BE2C (cell line): ENCODE measurements at places on chromosomes 7 and 10.
A peak's percentile ranks its signal among the peaks of the same experiment; 100 is the strongest.

GRCh38 chr7:525740-526139 is 6.1 kb upstream of the PDGFA start:
- DNase-seq, result no peak

GRCh38 chr7:148719753-148720152 is 21.1 kb downstream of the CUL1 start:
- DNase-seq, result no peak

- DNase-seq, result no peak
These were observed 40.0 kb upstream of the AGBL3 start for GRCh38 chr7:134946260-134946659.

- peak; percentile 41 for DNase-seq
These were observed 16.9 kb downstream of the SVIL start for GRCh38 chr10:29617880-29618340.

DNA sequence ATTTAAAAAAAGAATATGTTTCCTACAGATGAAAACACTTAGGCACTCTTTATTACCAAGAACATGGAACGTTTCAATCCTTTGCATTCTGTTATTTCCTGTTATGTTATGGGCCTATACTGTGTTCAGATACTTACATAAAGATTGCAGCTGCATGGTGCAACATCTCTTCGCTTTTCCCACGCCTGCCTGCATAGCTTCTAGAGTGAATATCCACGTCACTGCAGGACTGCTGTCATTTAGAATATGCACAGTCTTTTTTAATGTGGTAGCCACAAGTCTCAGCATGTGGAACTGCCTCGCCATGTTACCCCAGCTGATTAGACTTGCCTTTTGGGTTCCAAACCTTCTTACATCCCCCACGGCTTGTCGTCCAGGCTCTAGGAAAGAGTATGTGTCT is 69.6 kb upstream of the GATA3 start:
- DNase-seq, result no peak

GRCh38 chr7:12851841-12852240 is 164.4 kb downstream of the ARL4A start:
- no peak for DNase-seq

GRCh38 chr10:97882142-97883091 is 32.8 kb downstream of the GOLGA7B start:
- DNase-seq, result no peak

GRCh38 chr10:44589181-44589943 is 204.5 kb upstream of the CXCL12 start:
- DNase-seq, result no peak

DNA sequence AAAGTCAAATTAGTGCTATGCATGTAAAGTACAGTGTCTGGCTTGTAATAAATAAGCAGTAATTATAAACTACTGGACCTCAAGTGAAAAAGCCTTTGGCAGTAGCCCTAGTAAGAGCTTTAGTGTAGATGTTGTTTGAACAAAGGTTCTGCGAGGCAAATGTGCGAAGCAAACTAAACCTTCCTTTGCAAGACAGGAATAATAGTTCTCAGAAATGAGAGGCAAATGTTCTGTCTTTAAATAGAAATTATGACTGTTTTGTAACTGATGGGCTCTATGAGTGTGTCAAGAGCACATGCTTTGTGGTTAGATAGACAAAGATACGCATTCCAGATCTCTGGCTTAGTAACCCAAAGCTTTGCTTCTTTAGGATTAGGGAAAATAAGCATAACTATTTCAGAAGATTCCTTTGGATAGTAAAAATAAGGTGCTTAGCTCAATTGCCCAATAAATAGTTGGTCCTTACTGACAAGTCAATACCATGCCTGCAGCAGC is 169.2 kb upstream of the CDC14C start:
- no peak for DNase-seq

GRCh38 chr7:9945857-9946256 is 1027.8 kb upstream of the PHF14 start:
- no peak for DNase-seq

DNA sequence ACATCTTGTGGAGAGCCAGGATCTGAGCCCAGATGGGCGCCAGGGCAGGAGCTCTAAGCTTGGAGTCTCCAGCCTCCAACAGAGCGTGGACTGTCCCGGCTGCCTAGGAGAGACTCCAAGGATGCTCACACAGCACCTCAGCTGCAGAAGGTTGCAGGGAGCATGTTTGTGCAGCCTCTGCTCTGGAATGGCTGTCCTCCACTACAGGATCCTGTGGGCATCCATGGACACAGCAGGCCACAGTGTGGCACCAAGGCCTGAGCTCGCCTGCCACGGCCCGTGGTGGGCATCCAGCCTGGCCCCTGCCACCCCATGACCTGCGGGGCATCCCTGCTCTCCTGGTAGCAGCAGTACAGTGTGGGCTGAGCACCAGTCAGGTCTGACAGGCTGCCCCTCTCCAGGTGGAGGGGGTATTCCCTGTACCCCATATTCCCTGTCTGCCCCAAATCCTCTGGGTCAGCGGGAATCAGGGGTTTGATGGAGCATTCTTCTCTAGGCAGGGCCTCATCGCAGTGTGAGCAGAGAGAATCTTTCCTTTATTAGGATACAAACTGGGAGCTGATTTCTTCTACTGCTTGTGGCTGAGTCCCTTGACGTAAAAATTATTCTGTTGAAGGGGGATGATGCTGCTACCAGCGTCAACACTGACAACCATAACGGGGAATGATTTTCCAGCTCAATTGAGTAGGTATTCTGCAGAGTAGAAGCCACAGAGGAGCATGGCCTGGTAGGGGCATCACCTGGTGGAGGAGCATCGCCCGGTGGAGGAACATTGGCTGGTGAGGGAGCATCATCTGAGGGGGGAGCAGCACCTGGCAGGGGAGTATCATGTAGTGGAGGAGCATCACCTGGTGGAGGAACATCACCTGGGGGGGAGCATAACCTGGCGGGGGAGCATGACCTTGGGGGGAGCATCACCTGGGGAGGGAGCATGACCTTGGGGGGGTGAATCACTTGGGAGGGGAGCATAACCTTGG is 60.6 kb downstream of the GLRX3 start:
- no peak for DNase-seq

DNA sequence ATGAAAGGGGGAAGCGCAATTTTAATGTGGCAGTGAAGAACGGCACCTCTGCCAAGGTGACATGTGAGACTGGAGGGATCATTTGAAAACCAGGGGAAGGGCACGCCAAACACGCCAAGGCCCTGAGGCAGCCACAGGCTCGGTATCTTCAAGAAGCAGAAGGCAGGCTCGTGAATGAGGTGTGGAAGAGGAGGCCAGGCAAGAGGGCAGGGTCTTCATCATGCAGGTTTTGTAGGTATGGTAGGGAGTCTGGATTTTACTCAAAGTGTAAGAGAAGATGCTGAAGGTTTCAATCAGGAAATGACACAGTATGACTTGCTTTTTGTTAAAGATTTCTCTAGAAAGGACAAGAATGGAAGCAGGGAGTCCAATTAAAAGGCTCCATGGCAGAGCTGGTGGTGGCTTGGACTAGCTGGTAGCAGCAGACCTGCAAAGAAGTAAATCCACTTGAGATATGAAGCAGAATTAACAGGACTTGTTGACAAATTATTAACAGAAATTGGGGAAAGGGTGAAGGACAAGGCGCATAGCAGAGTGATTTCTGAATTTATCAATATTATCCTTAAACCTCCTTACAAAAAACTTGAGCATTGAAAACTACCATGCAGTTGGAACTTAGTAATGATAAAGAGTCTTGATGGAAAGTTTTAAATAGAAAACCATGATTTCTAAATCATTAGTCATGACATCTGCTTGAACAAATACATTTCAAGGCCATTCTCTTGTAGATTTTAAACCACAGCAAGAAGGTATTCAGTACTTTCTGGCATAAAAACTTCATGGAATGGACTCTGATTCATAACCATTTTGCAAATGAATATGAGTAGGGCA is 70.4 kb downstream of the COA1 start:
- no peak for DNase-seq

DNA sequence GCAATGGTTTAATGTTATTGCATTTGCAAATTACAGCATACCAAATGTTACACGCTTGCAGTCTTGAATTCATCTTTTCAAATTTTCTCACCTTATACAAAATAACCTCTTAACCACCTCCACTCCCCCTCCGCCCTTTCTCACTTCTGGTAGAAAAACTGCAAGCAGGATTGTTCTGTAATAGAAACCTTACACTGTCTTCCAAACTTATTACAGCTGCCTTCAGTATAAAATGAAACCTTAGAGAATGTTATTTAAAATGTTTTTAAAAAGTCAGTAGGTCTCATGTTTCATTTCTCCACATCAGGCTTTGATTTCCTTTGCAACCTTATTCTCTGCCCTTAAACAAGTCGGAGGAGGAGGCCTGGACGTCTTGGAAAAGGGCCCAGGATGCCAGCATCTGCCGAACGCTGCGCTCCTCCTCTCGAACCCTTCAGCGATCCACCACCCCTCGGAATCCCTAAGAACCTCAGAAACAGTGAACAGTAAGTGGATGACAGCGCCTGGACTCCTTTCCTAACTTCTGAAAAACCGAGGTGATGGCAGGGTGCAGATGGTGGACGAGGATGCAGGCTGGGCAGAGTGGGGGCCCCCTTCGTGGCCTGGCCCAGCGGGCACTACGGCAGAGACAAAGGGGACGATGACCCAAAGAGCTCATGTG is 74.0 kb downstream of the FGFR2 start:
- DNase-seq, result no peak

GRCh38 chr7:30466266-30466665 is 12.3 kb downstream of the NOD1 start:
- DNase-seq, result no peak

- no peak for DNase-seq
These were observed 51.2 kb upstream of the PALS2 start for GRCh38 chr7:24521917-24522623.

DNA sequence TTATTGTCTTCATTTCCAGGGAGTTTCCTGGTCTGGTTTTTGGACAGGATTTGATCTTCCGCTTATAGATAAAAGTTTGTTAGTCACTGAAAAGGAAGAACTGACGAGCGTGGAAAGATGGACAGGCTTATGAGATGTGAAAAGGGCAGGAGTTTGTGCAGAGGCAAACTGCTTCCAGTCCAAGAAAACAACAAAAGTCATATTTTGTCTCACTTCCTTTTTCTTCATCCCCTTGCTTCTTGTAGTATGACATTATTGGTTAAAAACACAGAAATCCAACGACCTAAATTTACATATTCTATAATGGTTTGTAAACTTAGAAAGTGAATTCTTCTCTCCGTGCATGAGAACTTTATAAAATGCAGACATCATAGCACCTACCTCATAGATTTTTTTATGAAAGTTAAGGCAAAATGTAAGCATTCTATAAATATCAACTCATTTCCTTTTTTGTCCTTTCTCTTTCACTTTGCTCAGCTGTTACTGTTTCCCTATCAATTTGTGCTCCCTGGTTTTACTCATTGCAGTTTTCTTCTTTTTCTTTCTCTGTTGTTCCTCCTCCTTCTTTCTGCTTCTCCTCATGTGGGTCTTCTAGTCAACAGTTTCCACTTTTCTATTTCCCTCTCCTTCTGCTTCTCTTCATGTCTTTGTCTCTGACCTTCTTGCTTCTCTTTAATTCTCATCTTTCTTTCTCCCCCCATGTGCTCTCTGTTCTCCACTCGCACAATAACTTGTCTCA is 370.2 kb downstream of the ARL4A start:
- DNase-seq, result no peak

- no peak for DNase-seq
These were observed 156.9 kb downstream of the GRID1 start for GRCh38 chr10:86209726-86210125.

DNA sequence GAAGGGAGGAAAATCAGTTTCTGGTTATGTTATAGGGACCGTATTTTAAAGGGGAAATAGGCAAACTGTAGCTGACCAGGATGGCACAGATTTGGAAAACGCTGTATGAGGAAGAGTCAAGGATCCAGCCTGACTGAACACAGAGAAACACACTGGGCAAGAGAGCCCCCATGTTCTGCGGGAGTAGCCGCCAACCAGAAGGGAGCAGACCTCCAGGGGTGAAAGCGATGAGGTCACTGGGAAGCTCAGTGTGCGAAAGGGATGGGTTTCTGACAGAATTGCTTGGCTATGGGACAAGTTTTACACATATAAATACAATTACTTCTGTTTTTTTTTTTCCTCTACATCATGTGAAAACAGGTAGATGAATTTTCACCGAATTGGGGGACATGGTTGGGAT is 291.6 kb upstream of the PODXL start:
- DNase-seq, result no peak

DNA sequence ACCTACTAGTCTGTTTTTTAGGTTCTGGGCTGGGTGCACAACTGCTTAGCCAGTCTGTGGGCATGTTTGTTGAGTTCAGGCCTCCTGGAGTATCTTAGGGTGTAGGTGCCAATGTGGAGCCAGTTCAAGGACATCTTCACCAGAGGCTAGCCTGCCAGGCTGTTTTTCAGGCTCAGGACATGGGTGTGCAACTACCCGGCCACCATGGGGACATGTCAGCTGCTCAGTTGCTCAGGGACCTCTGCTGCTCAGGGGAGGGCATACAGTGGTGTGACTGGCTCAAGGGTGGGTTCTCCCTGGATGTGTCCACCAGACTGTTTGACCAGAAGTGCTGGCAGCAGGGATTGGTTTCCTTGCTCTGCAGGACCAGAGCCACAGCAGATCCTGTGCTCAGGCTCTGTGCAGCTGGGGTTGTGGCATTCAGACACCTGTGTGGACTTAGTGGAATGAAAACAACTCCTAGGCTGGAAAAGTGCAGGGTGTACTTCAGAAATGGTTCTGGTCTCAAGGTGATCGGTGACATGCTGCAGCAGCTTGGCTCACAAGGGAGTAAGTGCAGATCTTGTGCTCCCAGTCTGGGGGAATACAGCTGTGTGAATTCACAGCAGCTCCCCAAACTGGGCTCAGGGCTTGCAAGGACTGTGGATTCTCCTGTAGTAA is 44.8 kb downstream of the PALS2 start:
- no peak for DNase-seq

- no peak for DNase-seq
These were observed 75.2 kb upstream of the CCDC71L start for GRCh38 chr7:106736123-106736507.
